Naive thymus-derived CD8-positive, alpha-beta T cell (primary cell): ENCODE measurements at places on chromosomes 11 and 22.

DNA sequence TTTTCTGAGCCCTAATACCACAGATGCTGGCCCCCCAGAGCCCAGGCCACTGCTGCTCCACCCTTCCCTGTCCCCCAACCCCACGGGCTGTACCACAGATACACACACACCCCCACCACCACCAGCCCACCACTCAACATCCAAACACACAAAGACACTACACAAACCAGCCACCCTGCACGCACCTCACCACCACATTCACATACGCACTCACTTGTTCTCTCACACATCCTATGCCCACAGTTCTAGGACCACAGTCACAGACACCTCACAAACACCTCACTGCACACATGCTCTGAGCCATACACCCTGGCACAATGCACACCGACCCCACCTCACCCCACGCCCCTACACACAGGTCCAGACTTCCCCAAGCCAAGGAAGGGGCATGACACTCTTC is 22.5 kb upstream of the OAF start:
- no peak for DNase-seq

DNA sequence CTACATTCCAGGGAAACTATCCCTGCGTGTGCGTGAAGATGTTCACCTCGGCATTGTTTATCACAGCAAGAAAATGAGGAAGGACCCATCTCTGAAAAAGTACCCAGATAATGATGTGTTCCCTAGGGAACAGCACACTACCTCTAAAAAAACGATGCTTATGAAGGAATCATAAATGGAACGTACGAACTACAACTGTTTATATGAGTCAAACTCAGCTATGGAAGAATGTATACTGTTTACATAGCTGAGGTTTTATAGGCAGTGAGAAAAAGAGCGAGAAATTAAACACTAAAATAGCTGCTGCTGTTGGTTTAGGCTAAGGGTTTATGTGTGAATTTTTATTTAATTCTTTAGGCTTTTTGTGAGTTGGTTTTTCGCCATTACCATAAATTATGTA is 48.9 kb downstream of the APOL1 start:
- DNase-seq: no peak

GRCh38 chr11:23732026-23732425 is 764.8 kb upstream of the LUZP2 start:
- DNase-seq: no peak

DNA sequence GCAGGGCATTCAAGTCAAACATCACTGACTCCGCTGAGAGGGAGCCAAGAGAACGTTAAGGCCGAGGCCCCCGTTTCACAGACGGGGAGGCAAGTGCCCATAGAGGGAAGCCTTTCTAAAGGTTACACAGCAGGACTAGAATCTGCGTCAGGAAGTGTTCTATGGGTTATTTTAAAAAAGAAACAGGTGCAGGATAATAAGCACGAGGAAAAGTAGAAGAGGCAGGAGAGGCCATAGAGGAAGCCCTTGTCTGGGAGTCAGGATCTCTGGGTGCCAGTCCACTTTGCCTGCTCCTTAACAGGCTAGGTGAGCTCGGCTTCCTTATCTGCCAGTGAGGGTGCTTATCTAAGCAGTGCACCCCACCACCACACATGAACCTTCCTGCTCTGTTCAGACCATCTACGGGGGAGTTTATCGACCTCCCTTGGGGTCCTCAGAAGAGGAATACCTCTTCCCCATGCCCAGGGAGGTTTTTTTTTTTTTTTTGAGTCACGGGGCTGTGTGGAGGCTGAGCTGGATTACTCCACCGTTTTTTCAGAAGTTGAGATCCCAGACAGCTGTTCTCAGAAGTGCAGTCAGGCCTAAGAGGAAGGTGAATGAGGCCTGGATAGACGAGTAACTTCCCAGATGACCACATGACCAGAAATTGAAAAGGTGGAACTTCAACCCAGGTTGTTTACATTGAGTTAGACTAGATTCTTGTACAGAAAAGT is 1.2 kb upstream of the FCHSD2 start:
- DNase-seq: no peak

DNA sequence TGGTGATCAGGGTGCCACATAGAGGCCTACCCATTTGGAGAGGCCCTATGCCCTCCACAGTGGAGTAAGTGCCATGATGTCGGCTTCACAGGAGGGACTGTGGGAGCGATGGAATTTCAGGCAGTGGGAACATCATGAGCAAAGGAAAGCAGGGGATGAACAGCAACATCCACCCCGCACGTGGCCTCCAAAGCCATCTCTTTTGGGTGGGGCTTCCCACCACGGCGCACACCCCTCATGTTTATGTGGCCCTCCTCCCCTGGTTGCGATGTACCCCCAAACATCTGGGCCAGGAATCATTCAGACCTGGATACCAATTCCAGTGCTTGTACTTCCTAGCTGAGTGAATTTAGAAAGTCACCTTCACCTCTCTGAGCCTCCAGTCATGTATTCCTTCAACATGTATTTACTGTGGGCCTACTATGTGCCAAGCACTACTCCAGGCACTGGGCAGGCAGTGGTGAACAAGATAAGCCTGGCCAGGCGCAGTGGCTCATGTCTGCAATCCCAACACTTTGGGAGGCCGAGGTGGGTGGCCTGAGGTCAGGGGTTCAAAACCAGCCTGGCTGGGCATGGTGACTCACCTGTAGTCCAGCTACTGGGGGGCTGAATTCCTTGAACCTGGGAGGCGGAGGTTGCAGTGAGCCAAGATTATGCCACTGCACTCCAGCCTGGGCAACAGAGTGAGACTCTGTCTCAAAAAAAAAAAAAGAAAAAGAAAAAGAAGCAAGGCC is 1.8 kb upstream of the MAFF start:
- DNase-seq: no peak

GRCh38 chr11:36326524-36327419 is 30.7 kb downstream of the PRR5L start:
- DNase-seq: no peak

DNA sequence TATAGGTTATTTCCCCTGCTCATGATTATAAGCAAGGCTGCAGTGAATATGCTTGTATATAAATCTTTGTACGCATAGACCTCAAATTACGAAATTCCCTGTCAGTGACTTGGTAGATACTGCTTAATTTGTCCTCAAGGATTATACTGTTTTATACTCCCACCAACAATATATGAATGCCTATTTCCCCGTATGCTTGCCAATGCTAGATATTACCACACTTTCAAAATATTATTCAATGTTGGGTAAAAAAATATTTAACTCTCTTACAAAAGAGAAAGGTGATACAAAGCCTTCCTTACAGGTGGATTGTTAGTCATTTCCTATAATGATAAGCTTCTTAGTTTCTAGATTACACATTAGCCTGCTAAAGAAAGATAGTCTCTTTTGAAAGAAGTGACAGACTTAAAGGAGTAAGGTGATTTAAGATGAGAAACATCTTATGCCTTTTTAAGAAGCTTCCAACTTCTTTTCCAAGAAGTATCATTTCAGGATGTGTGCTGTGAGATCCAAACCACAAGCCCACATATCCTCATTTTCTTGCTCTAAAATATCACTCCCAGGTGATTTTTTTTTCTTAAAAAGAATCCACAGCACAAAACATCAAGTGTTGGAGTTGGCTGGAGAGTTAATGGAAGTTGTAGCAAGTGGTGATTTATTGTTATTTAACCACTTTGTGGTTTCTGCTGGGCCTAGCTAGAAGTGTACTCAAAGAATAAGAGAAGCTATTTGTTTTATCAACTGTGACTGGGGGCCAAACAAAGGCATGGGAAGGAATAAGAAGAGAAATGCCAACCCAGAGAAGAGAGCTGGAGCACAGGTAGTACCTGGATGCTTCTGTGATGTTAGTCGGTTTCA is 59.2 kb downstream of the BARX2 start:
- DNase-seq: no peak

GRCh38 chr11:33325451-33325850 is 68.3 kb downstream of the HIPK3 start:
- DNase-seq: no peak

DNA sequence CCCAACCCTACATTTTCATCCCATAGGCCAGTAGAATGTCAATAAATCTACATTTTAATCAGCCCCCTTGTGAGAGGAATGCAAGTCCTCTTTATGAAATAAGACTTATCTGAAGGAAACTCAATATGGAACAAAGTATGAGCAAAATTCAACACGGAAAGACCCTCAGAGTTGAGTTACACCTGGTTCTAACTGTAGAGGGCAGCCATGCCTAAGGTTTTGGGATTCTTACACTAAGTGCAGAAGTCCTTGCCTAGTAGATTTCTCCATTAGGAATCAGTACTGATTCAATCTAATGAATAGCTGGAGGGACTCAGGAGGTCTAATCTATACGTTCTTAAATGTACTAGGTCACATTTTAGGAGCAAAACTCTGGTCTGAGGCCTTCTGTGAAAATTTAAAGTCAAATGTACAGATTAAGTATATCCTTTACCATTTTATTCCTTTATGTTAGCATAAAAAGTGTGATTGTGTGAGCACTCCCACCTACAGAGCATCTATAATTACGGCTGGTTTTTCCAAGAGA is 904.5 kb downstream of the DLG2 start:
- DNase-seq: no peak

DNA sequence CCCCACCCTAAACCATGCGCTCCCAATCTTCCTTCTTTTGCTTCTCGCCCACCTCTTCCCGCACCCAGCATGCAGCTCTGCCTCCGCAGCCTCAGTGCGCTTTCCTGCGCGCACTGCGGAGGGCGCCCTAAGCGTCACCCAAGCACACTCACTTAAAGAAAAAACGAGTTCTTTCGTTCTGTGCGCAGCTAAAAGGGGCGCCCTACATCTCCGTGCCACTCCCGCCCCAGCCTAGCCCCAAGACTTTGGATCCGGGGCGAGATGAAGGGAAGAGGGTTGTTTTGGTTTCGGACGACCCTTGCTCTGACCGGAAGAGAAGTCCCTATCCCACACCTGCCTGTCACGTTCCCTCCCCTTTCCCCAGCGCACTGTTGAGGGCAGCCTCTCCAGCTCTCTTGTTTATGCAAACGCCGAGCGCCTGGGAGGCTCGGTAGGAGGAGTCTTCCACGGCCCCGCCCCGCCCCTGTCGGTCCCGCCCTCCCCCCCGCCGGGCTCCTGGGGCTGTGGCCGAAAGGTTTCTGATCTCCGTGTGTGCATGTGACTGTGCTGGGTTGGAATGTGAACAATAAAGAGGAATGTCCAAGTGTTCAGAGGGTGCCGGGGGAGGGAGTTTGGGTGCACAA is 5.3 kb downstream of the VSIG2 start:
- peak; percentile 72 for DNase-seq
